ENCODE measurements at places on chromosomes 16 and 17.

- no peak for DNase-seq
These were observed 56.3 kb upstream of the HNF1B start for GRCh38 chr17:37801171-37801570.

DNA sequence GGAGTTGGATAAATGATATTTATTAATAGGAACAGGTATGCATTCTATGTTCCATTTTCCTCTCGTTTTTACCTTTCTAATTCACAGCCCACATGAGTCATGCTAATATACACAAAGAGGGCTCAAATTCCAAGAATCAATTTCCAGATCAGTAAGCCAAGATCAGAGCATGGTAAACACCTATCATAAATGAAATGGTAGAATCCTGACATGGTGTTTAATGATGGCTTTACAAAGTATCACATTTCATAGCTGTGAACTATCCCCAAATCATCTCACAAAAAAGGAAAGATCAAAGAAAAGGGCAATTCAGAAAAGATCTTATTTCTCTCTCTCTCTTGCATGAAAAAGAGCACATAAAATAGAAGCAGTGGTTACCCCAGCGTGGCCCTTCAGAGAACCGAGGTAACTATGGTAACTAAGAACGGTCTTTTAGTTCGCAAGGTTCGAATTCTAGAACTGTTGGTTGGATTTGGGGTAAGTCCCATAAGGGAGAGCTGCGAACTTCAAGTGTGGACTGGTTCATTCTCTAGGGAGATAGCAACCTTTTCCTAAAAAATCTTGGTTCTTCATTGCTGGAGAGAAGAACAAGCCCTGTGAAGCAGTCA is 73.0 kb downstream of the MARCHF10 start:
- no peak for DNase-seq

DNA sequence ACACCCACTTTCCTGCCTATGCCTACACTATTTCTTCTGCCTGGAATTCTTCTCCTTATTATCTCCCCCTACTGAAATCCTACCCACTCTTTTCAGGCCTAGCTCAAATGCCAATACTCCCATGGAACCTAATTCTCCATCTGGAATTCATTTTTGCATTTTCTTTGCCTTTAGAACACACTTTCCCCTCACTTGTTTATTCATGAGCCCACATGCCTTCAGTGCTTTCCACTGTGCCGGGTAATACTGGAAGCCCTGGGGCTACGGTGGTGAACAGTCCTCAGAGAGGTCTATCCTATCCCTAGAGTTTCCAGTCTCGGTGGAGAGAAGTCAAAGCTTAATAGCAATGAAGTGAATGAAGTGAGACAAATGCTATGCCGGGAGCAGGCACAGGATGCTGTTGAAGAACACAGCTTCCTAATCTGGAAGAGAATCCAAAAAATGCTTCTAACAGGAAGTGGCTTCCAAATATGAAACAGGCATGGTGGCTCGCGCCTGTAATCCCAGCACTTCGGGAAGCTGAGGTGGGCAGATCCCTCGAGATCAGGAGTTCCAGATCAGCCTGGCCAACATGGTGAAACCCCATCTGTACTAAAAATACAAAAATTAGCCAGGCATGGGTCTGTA is 322.4 kb downstream of the GRIN2A start:
- peak; percentile 12 for DNase-seq

- DNase-seq = no peak
These were observed 180.1 kb downstream of the HS3ST3A1 start for GRCh38 chr17:13421581-13422130.

DNA sequence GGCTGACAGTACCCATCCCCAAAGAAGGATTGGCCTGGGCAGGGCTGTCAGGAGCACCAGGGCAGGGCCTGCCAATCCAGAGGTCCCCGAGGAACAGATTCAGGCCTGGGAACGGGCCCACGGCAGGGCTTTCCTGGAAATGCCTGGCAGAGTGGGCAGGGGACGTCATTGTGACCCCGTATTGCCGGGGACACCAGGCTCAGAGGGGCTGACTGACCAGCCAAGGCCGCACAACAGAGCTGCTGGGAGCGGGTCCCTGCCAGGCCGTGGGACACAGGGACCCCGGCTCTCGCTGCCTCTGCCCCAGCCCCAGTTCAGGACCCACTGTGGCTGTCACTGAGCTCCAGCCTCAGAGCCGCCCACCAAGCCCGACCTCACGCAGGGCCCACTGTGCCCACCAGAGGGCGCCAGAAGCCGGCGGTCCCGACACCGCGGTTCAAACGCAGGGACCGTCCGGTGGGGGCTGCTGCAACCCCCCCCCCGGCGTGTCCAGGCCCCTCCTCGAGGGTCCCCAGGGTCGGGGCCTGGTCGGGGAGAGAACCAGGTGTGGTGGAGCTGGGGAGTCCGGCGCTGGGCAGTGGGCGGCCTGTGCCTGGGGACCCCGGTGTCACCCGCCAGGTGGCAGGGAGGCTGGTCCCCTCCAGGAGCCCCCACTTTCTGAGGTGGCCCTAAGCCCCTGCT is 15.2 kb upstream of the SSTR5 start:
- no peak for DNase-seq

- no peak for DNase-seq
These were observed 1.1 kb upstream of the HAPSTR1 start for GRCh38 chr16:9090101-9090959.

DNA sequence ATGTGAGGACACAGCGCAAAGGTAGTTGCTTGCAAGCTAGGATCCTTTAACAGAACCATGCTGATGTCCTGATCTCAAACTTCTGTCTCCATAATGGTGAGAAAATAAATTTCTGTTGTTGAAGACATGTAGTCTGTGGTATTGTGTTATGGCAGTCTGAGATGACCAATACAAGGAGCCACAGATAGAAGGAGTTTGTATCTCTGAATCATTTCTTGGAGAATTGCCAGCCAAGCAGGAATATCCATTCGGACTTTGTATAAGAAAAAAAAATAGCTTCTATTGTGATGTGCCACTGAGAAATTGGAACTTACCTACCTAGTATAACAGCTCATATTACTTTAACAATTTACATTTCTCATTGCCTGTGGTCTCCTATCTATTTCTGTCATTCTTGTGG is 447.6 kb upstream of the CA10 start:
- no peak for DNase-seq

GRCh38 chr17:80861892-80862291 is 129.7 kb upstream of the CHMP6 start:
- DNase-seq = peak; percentile 27

DNA sequence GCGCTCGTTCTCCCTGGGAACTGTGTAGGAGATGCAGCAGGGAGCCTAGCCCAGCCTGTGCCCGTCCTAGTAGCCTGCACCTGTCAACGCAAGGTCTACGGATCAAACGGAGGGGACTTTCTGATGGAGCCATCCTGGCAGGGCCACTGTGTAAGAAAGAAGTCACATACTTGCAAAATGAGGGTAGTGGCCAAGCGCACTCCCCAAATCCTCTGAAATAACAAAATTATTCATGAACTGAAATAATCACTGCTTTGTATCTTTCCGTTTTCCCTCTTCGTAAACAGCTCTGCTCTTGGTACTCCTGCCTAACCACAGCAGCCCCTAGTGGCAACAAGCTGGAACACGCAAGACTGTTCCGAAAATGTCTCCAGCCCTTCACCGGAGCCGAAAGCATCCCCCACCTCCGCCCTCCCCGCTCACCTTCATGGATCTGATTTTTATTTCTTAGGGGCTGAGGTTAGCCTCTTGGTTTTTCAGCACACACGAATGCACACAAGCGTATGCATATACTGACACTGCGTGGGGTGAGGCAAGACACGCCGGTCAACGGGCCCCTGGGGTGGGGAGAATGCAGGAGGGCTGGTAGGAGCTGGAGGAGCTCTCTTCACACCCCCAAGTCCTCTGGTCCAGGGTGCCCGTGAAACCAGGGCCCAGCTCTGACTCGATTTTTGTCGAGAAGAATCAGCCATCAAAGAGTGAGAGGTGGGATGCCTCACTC is 100.8 kb downstream of the ABCC12 start:
- DNase-seq = peak; percentile 63

- no peak for DNase-seq
These were observed 40.7 kb downstream of the TMEM186 start for GRCh38 chr16:8756755-8757154.

DNA sequence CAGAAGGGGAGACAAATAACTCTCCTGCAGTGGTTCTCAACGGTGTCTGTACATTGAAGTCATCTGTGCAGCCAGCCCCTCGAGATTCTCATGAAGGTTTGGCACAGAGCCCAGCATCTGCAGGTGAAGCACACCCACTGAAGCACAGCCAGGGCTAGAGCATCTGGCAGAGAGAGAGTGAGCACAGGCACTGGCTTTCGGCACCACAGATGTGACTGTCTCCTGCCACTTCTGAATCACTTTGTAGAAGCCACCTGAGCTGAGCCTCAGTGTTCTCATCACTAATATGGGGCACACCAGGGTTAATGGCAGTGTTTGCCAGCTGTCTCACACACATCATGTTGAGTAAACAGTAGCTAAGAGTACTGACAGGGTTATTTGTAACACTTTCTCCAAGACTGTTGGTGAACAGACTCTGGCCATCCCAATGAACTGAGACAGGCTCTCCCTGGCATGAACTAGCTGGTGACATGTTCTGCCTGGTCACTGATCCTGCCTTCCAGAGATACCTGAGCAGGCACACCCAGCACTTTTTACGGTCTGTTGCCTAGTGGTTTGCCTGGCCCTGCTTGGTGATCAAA is 10.9 kb downstream of the HSPB9 start:
- no peak for DNase-seq

- DNase-seq = no peak
These were observed 23.3 kb downstream of the LASP1 start for GRCh38 chr17:38893113-38893512.

DNA sequence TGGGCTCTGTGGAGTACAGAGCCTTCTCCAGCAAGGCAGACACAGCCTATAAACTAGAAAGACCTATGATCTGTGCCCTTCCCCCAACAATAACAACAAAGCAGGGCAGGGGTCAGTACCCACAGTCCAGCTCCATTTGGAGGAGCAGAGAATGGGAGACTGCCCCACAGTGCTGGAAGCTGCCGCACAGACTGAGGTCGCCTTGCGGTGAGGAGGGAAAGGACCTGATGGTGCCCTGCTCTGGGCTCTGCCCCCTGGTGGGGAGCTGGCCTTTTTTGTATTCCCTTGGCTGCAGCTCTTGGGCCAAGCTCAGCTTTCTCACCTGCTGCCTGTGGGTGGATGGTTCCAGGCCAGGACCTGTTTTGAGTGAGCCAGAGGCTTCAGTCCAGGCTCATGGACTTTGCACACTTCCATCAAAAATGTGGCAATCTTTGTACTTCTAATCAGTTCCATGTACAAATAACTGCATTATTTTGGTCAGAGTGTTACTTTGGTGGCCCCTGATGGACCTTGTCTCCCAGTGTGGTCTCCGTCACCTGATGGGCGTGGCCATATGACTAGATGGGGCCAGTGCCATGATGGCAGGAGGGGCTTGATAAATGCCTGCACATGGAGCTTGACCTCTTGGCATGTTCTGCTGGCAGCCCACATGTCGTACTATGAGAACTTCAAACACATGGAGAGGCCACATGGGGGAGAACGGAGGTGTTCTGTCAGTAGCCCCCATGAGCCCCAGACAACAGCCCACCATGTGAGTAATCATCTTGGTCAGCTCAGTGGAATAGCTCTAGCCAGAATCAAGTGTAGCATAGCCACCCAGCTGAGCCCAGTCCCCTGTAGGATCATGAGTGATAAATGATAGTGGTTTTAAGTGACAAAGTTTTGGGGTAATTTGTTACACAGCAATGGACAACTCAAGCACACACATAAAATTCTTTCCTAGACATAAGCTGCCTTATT is 24.2 kb downstream of the B9D1 start:
- DNase-seq = peak; percentile 22

GRCh38 chr16:53924331-53925106 is 220.6 kb downstream of the FTO start:
- DNase-seq = no peak

DNA sequence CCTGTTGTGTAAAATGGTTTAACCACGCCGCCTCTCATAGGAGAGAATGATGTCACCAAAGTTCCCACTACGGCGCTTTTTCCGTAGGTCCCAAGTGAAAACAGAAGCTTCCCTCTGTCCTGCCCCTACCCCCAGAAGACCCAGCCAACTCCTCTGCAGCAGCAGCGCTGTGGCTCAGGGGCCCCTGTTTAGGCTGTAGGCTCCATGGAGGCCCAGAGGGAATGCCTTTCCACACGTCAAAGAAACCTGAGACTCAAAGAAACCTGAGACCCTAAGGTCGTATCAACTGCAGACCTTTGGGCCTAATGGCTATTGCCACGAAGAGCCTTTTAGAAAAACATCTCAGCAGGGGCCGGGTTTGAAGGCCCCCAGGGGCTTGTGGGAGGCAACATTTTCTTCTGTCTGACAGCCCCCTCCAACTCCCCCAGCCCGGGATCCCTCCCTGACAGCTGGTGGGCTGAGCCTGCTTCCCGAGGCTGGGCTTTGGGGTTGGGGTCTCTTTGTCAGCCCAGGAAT is 43.1 kb upstream of the MEAK7 start:
- no peak for DNase-seq

DNA sequence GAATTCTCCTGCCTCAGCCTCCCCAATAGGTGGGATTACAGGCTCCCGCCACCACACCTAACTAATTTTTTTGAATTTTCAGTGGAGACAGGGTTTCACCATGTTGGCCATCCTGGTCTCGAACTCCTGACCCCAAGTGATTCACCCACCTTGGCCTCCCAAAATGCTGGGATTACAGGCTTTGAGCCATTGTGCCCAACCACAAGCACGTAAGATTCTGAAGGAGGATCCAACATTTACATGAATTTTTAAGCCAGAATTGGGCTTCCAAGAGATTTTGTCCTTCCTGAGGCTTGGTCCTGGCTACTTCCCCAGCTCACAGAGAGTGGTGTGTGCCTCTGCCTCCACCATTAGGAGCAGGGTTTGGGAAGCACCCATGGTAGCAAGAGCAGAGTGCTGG is 11.1 kb downstream of the G6PC3 start:
- peak; percentile 66 for DNase-seq

- no peak for DNase-seq
These were observed 189.4 kb downstream of the CCDC182 start for GRCh38 chr17:57555636-57556175.

DNA sequence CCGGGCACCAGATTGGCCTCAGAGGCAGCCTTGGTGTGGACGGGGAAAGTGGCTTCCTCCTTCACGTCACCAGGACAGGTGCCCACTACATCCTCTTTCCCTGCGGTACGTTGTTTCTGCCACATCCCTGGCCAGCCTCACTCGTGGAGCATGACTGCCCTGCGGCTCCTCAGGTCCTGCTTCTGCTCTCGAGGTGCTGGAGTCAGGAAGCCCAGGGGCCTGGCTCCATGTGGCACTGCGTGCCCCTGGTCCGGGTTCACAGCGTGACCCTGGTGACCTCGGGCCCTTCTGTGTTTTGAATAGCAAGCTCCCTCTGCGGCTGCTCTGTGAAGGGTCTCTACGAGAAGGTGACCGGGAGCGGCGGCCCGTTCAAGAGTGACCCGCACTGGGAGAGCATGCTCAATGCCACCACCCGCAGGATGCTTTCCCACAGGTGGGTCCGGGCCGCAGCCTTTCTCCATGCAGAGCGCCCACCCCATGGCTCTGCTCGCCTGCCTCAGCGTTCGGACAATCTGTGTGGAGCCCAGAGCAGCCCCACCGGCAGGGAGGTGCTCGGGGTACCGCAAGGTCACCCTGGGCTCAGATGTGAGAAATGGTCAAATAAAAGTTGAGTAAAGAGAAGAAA is 13.5 kb downstream of the RGS11 start:
- no peak for DNase-seq

Measured in AG10803 (cell line).